ENCODE measurements at places on chromosomes 6 and 20. TPM values are rescaled to one million over a fixed set of nuclear protein-coding genes. Genes with fewer than 3 reads are reported as not detected.

TNFRSF6B gene
- 0.79 TPM for total RNA-seq

SLC35D3 gene
- not detected for total RNA-seq

SAPCD1 gene
- total RNA-seq, result 2.4 TPM

- peak; percentile 88 for DNase-seq
These were observed 198.5 kb downstream of the PREX1 start for GRCh38 chr20:48629069-48629959.

DNA sequence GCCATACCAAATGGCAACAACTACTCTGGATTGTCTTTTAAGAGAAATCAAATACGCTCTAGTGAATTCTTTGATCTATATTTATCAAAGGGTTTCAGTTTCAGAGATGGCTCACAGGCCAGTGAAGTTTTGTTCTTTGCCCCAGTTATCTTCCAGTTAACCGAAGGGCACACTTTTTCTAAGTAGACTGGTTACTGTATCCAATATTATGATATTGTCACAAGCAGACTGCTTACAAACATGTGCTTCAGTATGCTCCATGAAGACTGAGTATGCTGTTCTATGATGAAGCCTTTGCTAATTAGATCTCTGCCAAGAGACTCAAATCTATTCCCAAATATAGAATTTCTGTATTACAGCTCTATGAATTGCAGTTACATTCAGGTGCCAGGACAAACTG is 181.1 kb downstream of the REV3L start:
- no peak for DNase-seq

- DNase-seq, result no peak
These were observed 120.8 kb downstream of the BACH2 start for GRCh38 chr6:90175627-90176538.

DNA sequence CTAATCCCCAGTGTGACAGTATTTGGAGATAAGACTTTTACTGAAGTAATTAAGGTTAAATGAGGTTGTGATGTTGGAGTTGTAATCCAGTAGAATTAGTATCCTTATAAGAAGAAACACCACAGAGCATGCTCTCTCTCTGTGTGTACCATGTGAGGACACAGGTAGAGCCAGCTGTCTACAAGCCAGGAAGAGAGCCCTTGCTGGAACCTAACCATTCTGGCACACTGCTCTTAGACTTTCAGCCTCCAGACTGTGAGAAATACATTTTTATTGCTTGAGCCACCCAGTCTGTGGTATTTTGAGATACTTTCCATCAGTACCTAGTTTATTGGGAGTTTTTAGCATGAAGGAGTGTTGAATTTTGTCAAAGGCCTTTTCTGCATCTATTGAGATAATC is 110.2 kb downstream of the PHF3 start:
- DNase-seq, result no peak

DNA sequence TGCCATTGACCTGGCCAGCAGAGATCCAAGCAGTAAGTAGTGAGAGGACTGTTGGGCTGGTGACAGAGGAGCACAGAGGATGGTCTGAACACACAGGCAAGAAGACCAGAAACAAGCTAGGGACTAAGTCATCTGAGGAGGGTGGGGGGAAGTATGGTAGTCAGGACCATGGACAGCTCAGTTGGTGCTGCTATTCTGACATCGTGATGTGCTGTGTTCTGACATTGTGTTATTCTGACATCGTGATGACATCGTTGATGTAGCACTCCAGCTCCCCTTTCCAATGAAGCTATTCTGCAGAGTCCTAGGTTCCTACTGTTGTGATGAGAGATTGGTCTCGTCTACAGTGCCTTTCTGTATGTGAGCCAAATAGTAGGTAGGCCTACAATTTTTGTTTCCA is 28.7 kb downstream of the CFAP206 start:
- no peak for DNase-seq

Data from chondrocyte (in vitro differentiated cells).